ENCODE measurements at places on chromosomes 5 and 9. TPM values are rescaled to one million over a fixed set of nuclear protein-coding genes. Genes with fewer than 3 reads are reported as not detected.

DNA sequence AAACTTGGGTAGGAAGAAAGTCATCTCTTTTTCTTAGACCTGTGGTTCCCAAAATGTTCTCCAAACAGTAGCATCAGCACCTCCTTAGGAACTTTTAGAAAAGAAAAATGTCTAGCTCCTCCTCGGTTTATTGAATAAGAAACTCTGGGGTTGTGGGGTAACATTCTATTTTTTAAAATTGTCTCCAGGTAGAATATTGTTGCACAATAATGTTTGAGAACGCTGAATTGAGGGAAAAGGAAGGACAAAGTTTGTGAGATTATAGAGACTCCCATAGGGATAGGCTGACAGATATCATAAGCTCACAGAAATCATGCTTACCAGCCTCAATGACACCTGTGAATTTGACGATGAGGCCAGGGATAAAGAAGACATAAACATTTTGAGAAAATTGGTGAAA, 1199.0 kb upstream of the CDH6 start:
- DNase-seq = no peak

DNA sequence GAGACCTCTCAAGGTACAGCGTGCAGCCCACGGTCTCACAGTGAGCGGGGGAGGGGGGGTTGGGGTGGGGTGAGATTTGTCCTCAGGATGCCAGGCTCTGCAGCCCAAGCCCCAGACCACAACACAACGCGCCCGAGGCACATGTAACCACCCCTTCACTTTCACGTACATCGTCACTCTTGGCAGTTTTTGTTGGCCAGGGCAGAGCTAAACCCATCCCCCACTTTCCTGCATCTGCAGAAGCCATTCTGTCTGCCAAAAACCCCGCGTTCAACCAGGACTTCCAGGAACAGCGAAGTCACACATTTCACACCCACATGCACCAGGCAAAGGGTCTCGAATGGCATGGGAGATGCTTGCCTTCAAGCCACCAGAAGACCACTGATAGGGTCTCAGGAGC, 9.4 kb upstream of the SMIM23 start:
- DNase-seq = no peak

Gene ZDHHC11B
- 0.19 TPM for total RNA-seq

GRCh38 chr5:41240985-41241384, 27.7 kb upstream of the C6 start:
- no peak for DNase-seq
